Tibial artery (tissue), 4 donors: ENCODE measurements at places on chromosomes 6 and 20.

DNA sequence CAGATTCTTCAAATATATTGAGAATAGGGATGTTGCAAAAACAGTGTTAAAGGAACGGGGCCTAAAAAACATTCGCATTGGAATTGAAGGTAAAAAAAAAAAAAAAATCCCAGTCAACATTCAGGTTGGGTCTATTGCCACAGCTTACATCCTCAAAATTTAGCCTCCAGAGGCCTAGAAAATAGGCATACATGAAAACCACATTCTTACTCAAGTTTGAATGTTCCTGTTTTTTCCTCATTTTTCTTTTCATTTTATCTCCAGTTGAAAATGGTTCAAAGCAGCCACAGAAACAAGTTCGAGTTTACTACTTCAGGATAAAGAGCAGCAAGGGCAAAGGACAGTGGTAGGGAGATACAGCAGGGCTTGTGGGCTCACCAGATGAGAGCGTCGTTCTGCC, 41.9 kb downstream of the KCTD20 start:
- no peak overlapping the region for H3K4me3 ChIP-seq
- H3K36me3 ChIP-seq, result peaks cover 53% of the 10 kb centered on the region
- H3K27ac ChIP-seq, result no peak overlapping the region

DNA sequence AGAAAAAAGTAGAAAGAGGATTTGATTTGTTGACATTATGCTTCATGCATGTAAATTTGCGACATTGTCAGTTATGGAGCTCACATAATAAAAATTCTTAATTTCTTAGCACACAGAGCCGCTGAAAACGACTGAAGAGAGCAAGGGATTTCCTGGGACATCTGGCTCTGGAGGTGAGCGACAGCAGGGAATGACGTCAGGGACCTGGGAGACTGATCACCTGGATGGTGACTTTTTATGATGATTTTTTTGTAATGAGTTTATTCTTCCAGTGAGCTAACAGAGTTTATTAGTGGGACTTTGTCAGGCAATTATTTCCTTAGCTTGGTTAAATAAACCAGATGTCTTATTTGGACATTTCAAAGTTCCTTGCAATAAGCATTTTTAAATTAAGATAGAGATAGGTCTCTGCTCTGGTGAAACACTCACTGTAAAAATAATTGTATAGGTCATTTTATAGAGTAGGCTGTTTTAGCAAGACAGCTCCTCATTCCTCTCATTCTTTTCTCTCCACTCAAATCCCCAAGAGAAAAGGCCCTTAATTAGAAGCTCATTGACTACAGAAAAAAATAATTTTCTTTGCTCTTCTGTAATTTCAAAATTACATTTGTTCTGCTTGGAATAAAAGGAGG, 19.4 kb downstream of the TMEM200A start:
- DNase-seq, result no peak
- H3K4me3 ChIP-seq, result no peak overlapping the region
- no peaks in the 10 kb centered on the region for H3K27me3 ChIP-seq
- no peak overlapping the region for H3K27ac ChIP-seq
- H3K36me3 ChIP-seq, result no peaks in the 10 kb centered on the region

GRCh38 chr20:61967300-61967699, 98.4 kb downstream of the TAF4 start:
- H3K36me3 ChIP-seq, result peaks cover 2% of the 10 kb centered on the region
- peaks cover 33% of the 10 kb centered on the region for H3K27me3 ChIP-seq
- H3K27ac ChIP-seq, result no peak overlapping the region
- no peak overlapping the region for H3K4me3 ChIP-seq
- no peaks in the 10 kb centered on the region for H3K4me1 ChIP-seq
- DNase-seq, result no peak

- H3K36me3 ChIP-seq, result peaks cover 74% of the 10 kb centered on the region
- no peaks in the 10 kb centered on the region for H3K4me1 ChIP-seq
- no peak for DNase-seq
- H3K4me3 ChIP-seq, result no peak overlapping the region
- H3K27ac ChIP-seq, result no peak overlapping the region
Measured at GRCh38 chr6:36223706-36224105, 27.2 kb downstream of the BRPF3 start.

DNA sequence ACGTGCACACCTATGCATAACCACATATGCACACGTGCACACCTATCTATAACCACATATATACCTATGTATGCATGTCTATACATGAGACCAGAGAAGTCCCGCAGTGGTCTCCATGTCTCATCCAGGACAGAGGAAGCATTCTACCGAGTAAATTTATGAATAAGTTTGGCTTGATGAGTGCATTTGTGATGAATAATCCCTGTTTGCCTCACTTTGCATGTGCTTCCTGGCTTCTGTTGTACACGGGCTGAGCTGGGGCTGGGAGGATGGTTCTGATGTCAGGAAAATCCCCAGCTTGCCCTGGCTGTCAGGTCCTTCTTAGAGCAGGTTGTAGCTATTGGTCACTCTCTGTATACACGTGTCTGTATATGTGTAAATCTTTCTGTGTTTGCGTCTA, 157.6 kb upstream of the RPS6KA2 start:
- no peak overlapping the region for H3K27ac ChIP-seq
- no peaks in the 10 kb centered on the region for H3K4me1 ChIP-seq
- no peaks in the 10 kb centered on the region for H3K27me3 ChIP-seq
- no peak overlapping the region for H3K4me3 ChIP-seq
- DNase-seq, result no peak

- no peaks in the 10 kb centered on the region for H3K36me3 ChIP-seq
- no peaks in the 10 kb centered on the region for H3K4me1 ChIP-seq
- DNase-seq, result no peak
- H3K4me3 ChIP-seq, result no peak overlapping the region
- H3K27ac ChIP-seq, result no peak overlapping the region
- H3K27me3 ChIP-seq, result peaks cover 7% of the 10 kb centered on the region
Measured at GRCh38 chr6:428047-428603, 36.6 kb downstream of the IRF4 start.

GRCh38 chr20:5789827-5790226, 39.6 kb downstream of the SHLD1 start:
- H3K36me3 ChIP-seq, result peaks cover 11% of the 10 kb centered on the region
- H3K4me1 ChIP-seq, result peaks cover 16% of the 10 kb centered on the region
- no peak overlapping the region for H3K4me3 ChIP-seq
- DNase-seq, result no peak

GRCh38 chr6:154822947-154823558, 89.8 kb downstream of the SCAF8 start:
- no peaks in the 10 kb centered on the region for H3K27me3 ChIP-seq
- H3K4me1 ChIP-seq, result no peaks in the 10 kb centered on the region
- DNase-seq, result no peak
- H3K36me3 ChIP-seq, result peaks cover 50% of the 10 kb centered on the region
- no peak overlapping the region for H3K27ac ChIP-seq
- H3K4me3 ChIP-seq, result no peak overlapping the region

GRCh38 chr6:167984144-167984719, 13.2 kb upstream of the KIF25 start:
- no peaks in the 10 kb centered on the region for H3K27me3 ChIP-seq
- DNase-seq, result no peak
- H3K36me3 ChIP-seq, result no peaks in the 10 kb centered on the region
- H3K27ac ChIP-seq, result no peak overlapping the region
- no peak overlapping the region for H3K4me3 ChIP-seq
- H3K4me1 ChIP-seq, result no peaks in the 10 kb centered on the region

DNA sequence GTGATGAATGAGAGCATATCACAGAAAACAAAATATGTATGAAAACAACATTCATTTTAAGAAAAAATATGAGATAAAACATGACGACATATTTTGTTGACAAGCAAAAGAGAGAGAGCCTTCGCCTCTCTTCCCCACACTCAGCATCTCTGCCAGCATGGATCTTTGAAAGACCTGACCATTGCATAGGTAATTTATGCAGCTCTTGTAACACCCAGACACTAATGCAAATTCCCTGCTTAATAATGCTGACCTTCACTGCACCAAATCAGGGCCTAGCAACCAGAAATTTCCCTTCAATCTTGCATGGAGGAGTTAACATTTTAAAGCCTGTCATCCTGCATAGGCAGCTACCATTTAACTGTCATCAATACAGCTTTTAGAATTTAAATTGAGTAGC, 50.0 kb upstream of the CNR1 start:
- no peak overlapping the region for H3K4me3 ChIP-seq
- no peak overlapping the region for H3K27ac ChIP-seq
- no peak for DNase-seq
- no peaks in the 10 kb centered on the region for H3K4me1 ChIP-seq
- H3K36me3 ChIP-seq, result no peaks in the 10 kb centered on the region
- no peaks in the 10 kb centered on the region for H3K27me3 ChIP-seq

DNA sequence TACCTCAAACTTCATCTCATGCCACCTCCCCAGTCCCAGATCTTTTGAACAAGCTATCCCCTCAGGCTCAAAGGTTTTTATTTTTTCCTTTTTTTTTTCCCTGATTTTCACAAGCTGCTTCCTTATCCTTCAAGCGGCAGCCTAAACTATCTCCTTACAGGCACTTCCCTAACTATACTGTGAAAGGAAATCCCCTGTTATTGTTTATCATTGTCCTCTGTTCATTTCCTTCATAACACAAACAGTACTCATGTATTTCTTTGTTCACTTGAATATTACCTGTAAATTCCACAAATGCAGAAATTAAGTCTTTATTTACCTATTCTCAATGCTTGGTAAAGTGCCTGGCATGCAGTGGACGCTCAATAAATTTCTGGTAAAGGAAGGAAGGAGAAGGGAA, 48.9 kb downstream of the ME1 start:
- DNase-seq, result no peak
- H3K4me1 ChIP-seq, result no peaks in the 10 kb centered on the region
- H3K36me3 ChIP-seq, result no peaks in the 10 kb centered on the region
- no peak overlapping the region for H3K4me3 ChIP-seq

DNA sequence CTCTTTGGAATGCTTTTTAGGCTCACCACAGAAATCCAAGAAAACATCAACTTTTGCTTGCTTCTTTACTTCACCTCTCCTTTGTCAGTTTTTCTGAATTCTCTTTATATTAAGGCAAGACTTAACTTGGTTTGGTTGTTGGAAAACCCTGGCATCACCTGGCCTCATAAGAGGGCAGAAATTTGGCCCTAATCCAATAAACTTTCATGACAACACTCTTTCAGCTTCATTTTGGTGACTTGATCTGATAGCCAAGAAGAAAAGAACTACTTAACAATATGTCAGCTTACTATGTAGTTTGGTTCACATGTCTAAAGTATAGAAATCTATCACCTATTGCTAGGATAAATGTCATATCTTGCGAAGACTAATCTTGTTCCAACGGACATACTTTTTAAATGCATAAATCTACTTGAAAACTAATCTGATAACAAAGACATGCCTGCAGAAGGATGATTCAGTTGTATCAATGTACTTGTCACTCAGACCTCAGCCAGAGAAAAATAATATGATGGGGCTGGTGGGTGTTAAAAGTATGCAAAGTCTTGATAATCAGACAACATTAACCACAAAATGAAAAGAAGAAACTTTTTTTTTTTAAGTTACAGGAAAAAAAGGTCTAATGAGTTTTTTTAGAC, 19.3 kb upstream of the HBS1L start:
- H3K27me3 ChIP-seq, result peaks cover 2% of the 10 kb centered on the region
- no peak overlapping the region for H3K27ac ChIP-seq
- no peaks in the 10 kb centered on the region for H3K4me1 ChIP-seq
- no peaks in the 10 kb centered on the region for H3K36me3 ChIP-seq
- no peak overlapping the region for H3K4me3 ChIP-seq
- no peak for DNase-seq

DNA sequence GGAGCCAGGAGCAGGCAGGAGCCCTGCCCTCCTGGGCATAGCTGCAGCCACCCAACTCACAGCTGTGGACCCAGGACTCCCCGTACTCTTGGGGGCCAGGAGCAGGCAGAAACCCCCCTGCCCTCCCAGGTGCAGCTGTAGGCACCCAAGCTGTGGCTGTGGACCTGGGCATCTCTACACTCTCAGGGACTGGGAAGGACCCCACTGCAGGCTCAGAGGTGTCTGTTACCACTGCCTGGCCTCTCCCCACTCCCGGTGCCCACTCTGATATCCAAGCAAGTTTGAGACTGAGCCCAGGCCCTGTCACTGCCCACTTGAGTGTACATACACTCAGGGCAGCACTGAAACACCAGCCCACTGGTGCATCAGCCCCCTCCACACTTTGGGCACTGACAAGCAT, 193.5 kb upstream of the MANEA start:
- no peak overlapping the region for H3K27ac ChIP-seq
- H3K27me3 ChIP-seq, result no peaks in the 10 kb centered on the region
- H3K36me3 ChIP-seq, result no peaks in the 10 kb centered on the region
- DNase-seq, result no peak
- H3K4me3 ChIP-seq, result no peak overlapping the region

GRCh38 chr6:31529329-31530150, 778 bp downstream of the MCCD1 start:
- H3K27ac ChIP-seq, result no peak overlapping the region
- H3K36me3 ChIP-seq, result peaks cover 53% of the 10 kb centered on the region
- no peaks in the 10 kb centered on the region for H3K27me3 ChIP-seq
- DNase-seq, result no peak
- H3K4me1 ChIP-seq, result no peaks in the 10 kb centered on the region
- H3K4me3 ChIP-seq, result no peak overlapping the region

- no peaks in the 10 kb centered on the region for H3K36me3 ChIP-seq
- no peak for DNase-seq
- no peak overlapping the region for H3K27ac ChIP-seq
- no peak overlapping the region for H3K4me3 ChIP-seq
- no peaks in the 10 kb centered on the region for H3K4me1 ChIP-seq
Measured at GRCh38 chr6:134721060-134721405, 228.9 kb downstream of the ALDH8A1 start.

DNA sequence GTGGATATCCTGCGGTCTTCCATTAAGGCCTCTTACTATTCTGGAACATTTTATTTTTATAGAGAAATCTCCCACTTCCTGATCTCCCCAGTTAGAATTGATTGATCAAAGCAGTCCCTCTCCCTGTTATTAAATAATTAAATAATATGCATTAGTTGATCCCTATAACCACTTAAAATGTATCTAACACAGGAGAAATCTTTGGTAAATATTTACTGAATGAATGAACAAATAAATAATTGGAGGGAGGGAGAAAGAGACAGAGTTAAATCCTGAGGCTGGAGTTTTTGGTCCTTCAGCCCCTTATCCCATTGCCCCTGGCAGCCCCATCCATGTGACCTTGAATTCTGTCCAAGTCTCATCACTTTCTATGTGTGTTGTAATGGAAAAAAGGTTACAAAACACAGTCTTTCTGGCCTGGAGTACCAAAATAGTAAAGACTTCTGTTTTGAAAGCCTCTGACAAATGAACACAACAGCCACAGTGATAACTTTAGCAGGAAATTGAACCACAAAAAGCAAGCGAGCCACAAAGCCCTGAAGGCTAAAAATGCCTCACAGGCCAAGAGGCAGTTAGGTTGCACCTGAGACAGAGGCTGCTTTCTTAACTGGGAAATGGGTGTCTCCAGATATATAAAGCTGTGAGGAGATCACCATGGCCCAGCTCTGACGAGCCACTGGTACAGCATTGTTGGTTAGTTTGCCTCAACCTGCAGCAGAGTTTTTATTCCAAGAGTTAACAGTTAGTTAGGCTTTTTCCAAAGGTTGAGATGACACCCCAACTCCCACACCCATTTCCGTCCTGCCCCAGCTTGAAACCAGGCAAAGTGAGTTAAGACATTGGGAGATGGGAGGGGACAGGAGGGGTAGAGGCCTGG, 11.3 kb downstream of the NT5E start:
- peaks cover 99% of the 10 kb centered on the region for H3K4me1 ChIP-seq
- no peaks in the 10 kb centered on the region for H3K36me3 ChIP-seq
- no peaks in the 10 kb centered on the region for H3K27me3 ChIP-seq

GRCh38 chr20:35511814-35512420, 17.5 kb downstream of the C20orf173 start:
- H3K36me3 ChIP-seq, result peaks cover 48% of the 10 kb centered on the region
- no peaks in the 10 kb centered on the region for H3K4me1 ChIP-seq
- H3K27ac ChIP-seq, result no peak overlapping the region
- H3K4me3 ChIP-seq, result no peak overlapping the region

GRCh38 chr20:3612795-3613572, 50.2 kb downstream of the GFRA4 start:
- no peaks in the 10 kb centered on the region for H3K27me3 ChIP-seq
- H3K4me3 ChIP-seq, result no peak overlapping the region
- no peak for DNase-seq
- peaks cover 18% of the 10 kb centered on the region for H3K36me3 ChIP-seq
- H3K27ac ChIP-seq, result no peak overlapping the region
- H3K4me1 ChIP-seq, result no peaks in the 10 kb centered on the region
